Stimulated activated naive CD8-positive, alpha-beta T cell treated with anti-CD3 and anti-CD28 coated beads, Interleukin-15, amount 100 ng/mL, for 72 hours (primary cell): ENCODE measurements at places on chromosomes 2 and 18.

- no peak for DNase-seq
Observed at GRCh38 chr2:56113382-56113975, 70.3 kb upstream of the CCDC85A start.

DNA sequence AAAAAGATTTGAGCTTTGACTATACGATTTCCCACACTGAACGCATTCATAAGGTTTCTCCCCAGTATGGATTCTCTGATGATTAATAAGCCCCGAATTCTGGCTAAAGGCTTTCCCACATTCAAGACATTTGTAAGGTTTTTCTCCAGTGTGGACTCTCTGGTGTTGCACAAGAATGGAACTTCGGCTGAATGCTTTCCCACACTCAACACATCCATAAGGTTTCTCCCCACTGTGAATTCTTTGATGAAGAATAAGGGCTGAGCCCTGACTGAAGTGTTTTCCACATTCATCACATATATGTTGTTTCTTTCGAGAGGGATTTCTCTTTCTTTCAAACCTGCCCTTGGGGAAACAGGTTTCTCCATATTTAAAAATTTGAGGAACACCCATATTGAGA lies 6.9 kb downstream of the ZNF24 start:
- no peak for DNase-seq

- no peak for DNase-seq
Observed at GRCh38 chr2:151614606-151615306, 119.5 kb downstream of the NEB start.

- DNase-seq: no peak
Observed at GRCh38 chr2:163347982-163348856, 387.6 kb downstream of the FIGN start.

DNA sequence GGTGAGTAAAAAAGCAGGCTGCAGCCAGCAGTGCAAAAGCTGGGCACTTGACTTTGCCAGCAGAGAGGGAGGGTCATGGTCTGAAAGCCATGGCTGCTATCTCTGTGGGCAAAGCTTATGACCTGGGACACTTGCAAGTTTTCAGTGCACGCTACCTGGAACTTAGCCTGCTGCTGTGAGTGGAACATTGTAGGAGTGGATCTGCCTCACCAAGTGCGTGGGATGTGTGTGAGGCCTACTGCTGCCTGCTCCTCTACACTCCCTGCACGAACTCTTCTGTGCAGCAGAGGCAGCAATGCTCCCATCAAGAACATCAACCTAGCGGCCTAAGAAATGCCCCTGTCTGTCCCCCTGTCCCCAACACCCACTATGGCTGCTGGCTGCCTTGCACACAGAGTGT lies 344.1 kb upstream of the REG3G start:
- DNase-seq: no peak

- DNase-seq: no peak
Observed at GRCh38 chr2:173513107-173513727, 158.5 kb downstream of the CDCA7 start.

- DNase-seq: no peak
Observed at GRCh38 chr2:236237468-236238190, 26.6 kb downstream of the ASB18 start.
